HT1080 (cell line): ENCODE measurements at places on chromosomes 5 and 9.

DNA sequence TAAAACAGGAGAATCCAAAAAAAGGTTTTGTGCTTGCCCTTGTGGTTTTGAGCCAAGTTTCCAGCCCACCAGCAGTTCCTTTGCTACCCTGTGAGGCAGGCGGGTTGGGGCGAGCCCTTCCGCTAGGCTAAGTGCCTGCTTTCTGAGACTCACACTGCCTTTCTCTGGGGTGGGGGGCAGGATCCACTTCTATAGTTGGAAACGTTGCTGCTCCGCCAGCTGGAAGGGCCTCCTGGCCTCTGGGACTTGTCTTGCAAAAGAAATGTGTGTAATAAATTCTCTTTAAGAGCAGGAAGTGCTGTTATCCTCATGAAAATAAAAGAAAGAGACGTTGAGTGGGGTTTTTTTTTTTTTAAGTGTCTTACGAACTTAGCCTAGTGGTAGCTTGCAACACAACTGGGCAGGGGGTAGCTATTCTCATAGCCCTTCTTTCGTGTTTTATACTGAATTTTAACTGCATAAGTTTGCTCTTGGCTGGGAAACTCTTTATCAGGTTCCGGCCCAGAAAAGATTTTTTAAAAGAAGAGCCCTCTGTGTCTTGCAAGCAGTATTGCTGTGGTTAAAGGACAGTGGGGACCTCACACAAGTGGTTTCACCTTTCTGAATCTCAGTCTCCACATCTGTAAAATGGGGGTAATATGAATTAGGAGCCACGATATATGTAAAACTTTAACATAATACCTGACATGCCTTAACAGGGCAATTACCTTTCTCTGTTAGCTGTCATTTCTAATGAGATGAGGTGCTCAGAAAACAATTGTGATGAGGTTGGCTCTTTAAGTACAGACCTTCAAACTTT is 19.8 kb downstream of the JADE2 start:
- no peak for DNase-seq

DNA sequence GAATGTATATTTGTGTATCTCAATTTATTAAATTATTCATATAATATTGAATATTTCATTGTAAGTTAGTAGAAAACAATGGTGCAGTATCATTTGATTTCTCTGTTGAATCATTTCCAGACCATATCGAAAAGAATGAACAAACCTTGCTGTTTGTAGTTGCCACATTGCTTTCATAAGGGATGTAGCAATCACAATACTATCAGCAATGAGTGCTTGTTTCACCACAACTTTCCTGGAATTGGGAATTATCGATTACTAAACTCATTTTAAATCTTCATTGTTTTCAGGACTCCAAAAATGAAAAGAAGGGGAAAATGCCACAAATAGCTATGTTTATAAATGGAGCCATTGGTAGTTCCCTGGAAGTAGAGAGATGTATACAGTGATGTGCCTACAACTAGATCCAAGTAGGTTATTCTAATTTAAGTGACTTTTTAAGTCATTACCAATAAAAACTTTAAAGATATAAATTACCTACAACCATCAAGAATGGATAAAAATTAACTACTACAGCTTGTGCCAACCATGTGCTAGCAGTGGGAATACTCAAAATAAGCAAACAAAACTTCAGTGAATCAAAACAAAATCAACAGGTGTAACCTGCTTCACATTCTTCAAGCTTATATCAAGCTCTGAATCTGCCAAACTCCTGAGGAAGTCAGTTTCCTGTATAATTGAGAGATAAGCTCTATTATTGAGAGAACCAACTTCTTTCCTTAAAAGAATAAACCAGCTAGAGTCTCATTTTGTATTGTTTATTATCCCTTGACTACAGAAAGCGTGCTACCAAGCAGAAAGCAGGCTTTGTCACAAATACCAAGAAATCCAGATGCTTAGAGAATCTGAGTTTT is 358.6 kb downstream of the ADGRV1 start:
- no peak for DNase-seq

GRCh38 chr5:153206361-153206760 is 284.1 kb upstream of the GRIA1 start:
- no peak for DNase-seq

DNA sequence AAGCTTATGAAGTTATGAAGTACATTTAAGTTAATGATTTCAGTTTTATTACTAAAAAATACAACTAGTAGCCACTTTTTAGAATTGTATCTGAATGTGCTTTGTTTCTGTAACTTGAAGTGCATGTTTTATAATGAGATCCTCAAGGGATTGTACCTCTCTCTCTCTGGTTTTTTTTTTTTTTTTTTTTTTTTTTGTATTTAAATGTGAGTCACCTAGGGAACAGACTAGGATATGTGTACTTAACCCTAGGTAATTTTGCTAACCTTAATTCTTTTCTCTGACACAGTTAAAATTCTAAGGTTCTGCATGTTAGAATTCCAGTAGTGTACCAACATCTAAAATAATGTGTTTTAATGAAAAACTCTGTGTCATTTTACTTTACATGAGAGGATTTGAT is 59.5 kb downstream of the CDC42SE2 start:
- no peak for DNase-seq

DNA sequence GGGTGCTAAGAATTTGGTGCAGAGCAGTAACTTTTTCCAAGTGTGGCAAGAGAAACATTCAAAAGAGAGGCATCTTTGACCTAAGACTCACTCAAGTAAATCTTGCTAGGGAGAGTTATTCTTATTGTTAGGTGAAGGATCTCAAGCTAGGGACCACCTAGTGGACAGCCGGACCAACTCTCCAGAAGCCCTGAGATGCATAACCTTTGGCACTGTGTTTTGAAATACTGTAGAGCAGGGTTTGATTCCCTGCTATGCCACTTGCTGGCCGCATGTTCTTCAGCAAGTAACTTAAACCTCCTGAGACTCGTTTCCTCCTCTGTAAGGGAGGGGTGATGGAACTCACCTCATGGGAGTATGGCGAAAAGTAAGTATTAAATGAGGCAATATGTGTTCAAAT is 336.1 kb upstream of the ADAMTSL1 start:
- peak; percentile 8 for DNase-seq

DNA sequence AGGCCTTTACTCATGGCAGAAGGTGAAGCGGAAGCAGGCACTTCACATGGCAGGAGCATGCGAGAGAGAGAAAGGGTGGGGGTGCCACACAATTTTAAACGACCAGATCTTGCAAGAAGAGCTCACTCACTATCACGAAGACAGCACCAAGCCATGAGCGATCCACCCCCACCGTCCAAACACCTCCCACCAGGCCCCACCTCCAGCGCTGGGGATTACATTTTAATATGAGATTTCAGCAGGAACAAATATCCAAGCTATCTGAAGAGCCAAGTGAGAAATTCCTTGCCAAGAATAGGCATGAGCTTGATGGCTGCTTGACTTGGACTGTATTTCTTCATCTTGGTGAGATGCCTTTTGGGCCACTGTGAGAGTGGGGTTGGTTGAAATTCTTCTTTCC is 88.0 kb downstream of the PDZD2 start:
- DNase-seq = no peak

GRCh38 chr5:5155617-5156016 is 15.5 kb downstream of the ADAMTS16 start:
- no peak for DNase-seq

GRCh38 chr9:3181049-3181953 is 337.4 kb upstream of the PUM3 start:
- DNase-seq = peak; percentile 7

GRCh38 chr5:134437847-134438581 is 26.3 kb upstream of the CDKN2AIPNL start:
- DNase-seq = peak; percentile 51

GRCh38 chr5:66828046-66828547 is 231.9 kb downstream of the MAST4 start:
- DNase-seq = no peak

DNA sequence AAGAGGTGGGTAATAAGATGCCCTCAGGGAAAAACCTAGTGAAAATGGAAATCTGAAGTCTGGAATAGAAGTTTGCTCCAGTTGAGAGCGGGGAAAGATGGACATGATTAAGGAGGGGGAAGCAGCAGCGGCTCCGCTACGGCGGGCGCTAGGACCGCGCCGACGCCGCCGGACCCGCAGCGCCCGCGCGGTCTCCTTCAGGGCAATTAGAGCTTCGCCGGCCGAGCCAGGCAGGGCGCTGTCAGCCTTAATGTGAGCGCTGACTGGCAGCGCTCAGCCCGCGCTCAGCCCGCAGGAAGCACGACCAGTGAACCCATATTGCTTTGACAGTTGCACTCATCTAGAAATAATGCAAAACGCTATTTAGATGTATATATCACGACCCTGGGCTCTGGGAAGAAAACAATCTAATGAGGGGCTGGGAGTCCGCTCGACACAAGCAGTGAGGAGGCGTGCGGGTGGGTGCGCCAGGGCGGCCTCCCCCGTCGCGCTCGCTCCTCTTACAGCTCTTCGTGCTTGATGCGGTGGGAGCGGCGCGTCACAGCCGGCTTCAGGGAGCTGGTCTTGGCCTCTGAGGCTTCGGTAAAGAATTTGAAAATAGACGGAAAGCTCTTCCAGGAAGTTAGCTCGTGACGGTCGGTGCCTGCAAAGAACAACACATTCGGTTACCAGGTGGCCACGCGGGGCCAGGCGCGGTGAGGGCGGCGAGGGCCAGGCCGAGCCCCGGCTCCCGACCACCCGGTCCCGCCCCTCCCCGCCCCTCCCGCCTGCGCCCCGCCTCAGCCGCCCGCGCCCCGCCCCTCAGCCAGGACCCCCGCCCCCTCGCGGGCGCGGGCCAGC is 37.7 kb downstream of the NR2F1 start:
- DNase-seq = peak; percentile 71

GRCh38 chr5:77637170-77637997 is 1.1 kb downstream of the OTP start:
- no peak for DNase-seq

DNA sequence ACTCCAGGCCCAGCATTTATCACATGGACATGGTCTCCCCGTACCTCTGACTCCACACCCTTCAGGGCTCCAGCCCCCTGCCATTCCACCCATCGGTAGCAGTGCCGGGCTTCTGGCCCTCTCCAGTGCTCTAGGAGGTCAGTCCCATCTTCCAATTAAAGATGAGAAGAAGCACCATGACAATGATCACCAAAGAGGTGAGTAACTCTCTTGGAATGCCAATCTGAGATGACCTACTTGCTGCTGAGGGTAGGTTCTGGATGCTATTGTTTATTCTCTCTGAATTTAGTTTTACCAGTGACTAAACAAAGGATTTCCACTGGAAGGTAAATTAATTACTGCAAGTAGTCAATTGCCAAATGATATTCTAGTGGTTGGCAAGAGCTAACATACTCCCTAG is 80.8 kb downstream of the TLE4 start:
- peak; percentile 49 for DNase-seq

DNA sequence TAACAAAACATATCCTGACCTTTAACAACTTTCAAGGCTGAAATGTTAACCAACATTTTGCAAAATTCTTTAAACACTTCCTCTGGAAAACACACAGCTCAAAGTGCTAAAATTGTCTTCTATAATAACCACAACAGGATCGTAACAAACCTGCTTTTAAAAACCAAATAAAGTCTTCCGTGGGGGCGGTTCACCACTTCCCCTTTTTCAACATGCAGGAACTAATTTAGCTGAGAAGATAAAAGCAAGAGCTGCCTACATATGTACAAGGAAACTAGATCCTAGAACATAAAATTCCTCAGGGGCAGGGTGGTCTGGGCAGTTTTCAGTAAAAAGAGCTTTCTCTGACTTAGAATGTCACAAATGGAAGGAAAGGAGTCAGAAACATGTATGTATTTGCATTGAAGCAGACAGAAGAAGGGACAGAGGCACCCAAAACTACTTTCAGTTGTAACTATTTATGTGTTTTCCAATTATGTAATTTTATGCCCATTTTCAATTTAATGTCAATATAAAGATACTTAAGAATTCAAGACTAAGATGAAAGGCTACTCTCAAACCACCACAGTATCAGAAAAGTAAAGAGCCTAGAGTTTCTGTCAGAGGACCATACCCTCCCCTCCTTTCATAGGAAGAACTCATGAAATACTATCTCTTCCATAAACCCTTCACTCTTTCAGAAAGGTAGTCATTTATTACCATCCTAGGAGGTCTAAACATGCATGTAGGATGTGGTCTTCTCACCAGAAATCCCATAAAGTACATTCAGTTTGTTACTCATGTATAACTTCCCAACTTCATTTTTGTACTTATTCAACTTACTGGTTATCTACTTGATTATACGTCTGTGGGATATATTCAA is 185.9 kb upstream of the RASA1 start:
- no peak for DNase-seq

- no peak for DNase-seq
Measured at GRCh38 chr5:53405396-53405795, 75.0 kb upstream of the FST start.

GRCh38 chr5:82396871-82397514 is 118.8 kb upstream of the RPS23 start:
- peak; percentile 97 for DNase-seq

GRCh38 chr5:41402845-41403244 is 107.6 kb downstream of the PLCXD3 start:
- DNase-seq = no peak

DNA sequence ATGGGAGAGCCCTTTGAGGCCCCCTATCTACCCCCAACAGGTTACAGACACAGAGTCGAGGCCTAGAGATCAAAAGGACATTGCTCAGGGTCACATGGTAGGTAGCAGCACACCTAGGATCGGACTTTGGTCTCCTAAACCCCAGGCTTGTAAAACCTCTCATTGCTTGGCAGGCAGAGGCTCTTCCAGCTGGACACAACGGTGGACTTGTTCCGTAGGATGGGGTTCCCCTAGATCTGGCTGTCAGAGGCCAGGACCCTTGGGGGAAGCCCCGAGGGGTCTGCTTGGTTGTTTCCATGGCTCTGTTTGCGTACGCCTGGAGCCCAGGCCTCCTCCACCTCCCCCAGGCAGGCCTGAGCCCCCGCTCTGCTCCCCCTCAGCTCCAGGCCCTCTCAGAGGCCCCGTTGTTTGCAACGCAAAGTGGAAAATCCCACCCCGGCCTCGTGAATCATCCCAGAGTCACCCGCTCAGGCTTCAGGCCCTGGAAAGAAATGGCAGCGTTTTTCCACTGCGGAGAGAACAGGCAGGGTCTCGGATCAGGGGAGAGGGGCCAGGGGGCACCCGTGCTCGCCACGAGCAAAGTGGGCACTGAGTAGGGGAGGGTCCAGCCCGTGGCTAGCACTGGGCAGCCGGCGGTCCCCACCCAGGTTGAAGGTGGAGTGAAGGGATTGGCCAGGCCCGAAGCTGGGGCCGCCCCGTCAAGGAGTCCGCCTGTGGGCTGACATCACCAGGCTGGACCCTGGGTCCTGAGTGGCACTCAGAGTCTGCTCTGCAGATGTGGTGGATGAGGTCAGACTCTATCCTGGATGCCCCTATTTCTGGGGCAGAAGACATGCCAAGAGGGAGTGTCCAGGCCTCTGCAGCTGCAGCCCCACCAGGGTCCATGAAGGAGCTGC is 19.8 kb downstream of the COL27A1 start:
- DNase-seq = no peak

DNA sequence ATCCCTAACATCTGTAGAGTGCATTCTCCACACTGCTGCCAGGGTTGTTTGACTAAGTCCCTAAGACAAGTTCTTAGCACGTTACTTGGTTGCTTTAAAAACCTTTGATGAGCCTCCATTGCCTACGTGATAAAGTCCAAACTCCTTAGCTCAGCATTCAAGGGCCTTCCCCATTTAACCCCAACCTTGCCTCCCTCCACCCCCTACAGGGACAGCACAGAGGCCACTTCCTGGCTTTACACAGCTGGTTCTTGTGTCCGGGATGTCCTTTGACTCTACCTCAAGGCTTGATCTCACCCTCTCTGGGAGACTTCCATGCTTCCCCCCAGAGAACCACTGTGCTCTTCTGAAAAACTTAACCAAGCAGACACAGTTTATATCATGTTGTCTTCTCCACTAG is 29.4 kb downstream of the FAM240B start:
- no peak for DNase-seq

GRCh38 chr9:19769213-19769612 is 19.6 kb downstream of the SLC24A2 start:
- DNase-seq = peak; percentile 50
